ENCODE measurements at places on chromosomes 2 and 18. TPM values are rescaled to one million over a fixed set of nuclear protein-coding genes. Genes with fewer than 3 reads are reported as not detected.

DNA sequence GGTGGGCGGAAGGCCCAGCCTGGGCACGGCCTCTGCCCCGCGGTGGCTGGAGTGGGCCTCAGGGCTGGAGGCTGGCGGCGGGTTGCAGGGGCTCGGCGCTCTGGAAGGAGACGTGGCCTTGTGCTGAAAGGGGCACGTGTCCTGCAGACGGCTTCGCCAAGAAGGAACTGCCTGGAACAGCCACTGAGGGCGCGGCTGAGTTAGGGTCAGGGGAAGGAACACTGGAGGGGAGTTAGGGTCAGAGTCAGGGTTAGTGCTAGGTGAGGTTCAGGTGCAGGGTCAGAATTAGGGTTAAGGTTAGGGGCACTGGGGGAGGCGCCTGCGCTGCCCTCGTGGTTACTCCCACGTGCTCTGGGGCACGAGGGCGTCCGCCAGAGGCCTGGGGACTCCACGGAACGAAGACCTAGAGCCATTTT lies 933 bp upstream of the ADNP2 start:
- no peak for DNase-seq

DNA sequence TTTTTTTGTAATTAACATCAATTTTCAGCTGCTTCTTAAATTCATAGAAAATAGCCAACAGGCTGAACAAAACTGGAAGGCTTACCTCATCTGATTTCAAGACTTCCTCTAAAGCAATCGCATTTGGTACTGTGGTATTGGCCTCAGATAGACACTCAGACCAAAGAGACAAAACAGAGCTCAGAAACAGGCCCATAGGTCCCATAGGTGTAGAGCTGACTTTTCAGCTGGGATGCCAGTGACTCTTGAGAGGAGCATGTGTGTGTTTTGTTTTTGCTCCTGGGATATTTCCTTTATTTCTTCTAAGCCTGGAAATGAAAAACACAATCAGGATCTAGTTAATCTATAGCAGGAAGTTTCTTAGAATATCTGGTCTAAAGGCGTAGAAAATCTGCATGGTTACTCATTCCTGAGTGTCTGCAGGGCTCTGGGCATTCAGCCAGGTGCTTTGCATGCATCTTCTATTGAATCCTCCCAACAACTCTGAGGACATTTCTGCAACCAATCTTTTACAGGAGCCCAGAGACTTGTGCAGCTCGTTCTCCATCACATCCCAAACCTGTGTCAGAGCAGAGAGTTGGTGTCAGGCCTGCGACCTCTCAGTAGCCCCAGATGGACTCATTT lies 190.8 kb downstream of the RTP5 start:
- DNase-seq = peak; percentile 77

DNA sequence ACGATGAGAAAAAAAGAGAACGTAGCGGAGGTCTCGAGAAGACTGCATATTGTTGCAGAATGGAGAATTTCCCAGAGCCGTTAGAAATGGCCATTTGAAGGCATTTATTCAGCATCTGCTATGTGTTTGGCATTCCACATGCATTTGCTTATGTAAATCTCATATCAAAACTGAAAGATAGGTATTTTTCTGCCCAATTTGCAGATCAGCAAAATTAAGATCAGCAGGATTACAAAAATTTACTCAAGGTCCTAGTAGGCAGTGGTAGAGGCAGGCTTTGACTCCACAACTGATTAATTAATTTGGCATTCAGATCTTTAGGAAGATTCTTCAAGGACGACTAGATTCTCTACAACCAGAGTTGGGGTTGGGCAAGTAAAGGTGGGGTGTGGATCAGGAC lies 1.8 kb upstream of the E2F6 start:
- DNase-seq = no peak

GRCh38 chr2:97706708-97707345 lies 6.5 kb upstream of the ZAP70 start:
- DNase-seq = no peak

DNA sequence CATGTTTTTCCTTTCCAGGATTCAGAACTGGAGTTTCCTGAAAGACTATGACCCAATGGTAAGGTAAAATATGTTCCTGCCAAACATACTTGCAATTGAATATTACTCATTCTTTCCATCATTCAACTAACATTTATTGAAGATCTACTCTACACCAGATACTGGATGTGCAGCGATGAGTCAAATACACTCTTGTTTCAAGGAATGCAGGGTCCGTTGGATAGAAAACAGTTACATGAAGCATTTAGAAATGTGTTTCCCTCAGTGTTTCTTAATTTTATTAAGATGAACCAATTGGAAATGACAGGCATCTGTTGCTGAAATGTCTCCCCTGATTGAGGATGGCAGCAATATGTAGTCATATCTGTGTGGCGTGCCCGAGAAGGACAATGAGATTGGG lies 14.8 kb upstream of the SLC66A3 start:
- DNase-seq = no peak

- DNase-seq = no peak
Observed at GRCh38 chr2:65049010-65049639, 7.1 kb upstream of the CEP68 start.

GRCh38 chr2:95272781-95273180 lies 1.5 kb upstream of the PROM2 start:
- no peak for DNase-seq

GRCh38 chr2:182230561-182230960 lies 196.3 kb downstream of the PDE1A start:
- no peak for DNase-seq

DNA sequence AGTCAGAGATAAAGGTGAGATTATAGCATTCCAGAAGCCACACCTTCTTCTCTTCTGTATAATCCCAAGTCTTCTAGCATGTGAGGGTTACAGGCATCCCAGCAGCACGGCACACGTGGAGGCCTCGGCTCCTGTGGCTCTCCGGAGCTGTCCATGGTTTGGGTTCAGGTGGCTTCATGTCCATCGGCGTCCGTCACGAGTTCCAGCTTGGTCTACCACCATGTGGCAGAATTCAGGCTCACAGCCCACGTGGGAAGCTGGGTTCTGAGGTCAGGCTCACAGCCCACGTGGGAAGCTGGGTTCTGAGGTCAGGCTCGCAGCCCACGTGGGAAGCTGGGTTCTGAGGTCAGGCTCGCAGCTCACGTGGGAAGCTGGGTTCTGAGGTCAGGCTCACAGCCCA lies 378.3 kb upstream of the SALL3 start:
- DNase-seq = no peak

GRCh38 chr2:45543257-45543656 lies 67.8 kb downstream of the SRBD1 start:
- DNase-seq = no peak

DNA sequence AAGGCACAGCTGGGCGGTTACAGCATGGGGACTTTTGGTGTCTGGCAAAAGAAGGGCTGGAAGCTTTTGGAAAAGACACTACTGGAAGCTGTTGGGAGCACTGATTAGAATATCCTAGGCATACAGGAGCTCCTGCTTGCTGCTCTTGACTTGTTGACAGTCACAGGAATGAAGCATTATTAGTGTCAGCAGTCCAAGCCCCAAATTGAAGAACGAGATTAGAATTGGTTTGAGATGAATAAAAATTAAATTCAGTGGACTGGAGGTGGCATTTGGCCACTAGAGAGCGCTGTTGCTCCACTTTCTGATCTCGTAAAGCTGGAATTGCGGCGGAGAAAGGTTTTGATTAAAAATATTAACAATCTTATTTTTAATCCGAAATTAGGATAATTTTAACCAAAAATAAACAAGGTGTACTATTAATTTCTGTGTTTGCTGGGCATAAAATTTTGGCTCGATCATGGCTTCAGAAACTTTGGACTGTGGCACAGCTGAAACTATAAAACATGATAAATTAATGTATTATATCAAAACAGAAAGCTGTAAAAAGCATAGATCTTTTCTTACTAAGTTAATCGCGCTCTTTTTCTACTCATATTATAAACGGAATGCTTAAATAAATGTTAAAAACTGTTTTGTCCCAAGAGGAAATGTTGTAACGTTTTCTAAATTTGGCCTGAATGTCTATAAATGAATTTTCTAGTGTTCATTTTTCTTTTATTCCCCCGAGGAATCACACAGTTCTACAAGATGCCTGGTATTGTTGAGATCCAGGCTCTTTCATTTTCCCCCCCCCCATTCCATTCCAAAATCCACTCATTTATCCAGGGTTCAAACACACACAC lies 2.4 kb upstream of the HOXD8 start:
- peak; percentile 50 for DNase-seq

- DNase-seq = peak; percentile 61
Observed at GRCh38 chr2:174025271-174026121, 60.3 kb upstream of the SP3 start.

DNA sequence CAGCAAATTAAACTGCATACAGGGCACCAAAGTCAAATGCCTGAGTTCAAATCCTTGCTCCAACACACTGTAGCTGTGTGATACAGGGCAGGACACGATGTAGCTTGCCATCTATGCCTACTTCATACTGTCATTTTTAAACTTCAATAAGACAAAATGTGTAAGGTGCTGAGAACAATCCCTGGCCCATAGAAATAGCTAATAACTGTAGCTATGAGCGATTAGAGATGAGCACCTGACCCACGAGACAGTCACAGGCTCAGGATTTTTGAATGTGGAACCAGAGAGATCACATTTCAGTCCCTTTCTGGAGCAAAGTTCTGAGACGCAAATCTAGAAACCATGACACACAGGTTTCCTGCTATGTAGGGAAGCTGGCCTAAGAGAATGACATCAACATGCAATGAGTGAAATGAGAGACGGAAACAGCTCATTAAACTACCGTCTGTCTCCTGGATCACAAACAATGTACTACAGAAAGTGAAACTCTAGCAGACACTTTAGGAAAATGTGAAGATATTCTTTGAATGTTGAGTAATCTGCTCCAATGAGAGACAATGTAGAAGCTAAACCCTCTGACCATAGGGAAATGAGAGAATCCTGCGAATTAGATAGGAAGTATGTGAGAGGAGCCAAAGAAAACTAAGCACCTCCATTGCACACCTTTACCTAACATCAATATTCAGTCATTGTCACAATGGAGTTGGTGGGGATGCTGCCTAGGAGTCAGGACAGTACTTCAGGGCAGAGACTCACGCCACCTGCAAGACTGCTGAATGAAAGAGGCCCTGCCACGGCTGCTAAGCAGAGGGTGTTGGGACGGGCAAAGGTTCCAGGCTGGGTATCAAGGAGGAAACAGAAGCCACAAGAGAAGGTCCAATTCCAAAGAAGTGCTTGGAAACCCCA lies 25.5 kb downstream of the B4GALT6 start:
- DNase-seq = no peak

DNA sequence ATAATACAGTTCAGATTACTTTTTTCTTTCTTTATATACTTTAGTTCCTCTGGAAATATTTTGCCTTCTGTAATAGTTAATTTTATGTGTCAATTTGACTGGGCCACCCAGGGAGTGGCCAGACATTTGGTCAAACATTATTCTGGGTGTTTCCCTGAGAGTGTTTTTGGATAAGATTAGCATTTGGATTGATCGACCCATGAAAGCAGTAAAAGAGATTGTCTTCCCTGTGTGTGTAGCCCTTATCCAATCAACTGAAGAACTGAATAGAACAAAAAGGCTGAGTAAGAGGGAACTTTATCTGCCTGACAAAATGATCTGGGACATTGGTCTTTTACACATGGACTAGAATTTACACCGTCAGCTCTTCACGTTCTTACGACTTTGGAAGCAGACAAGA lies 1190.1 kb upstream of the FAM98A start:
- no peak for DNase-seq

GRCh38 chr2:5562865-5563264 lies 129.3 kb upstream of the SOX11 start:
- DNase-seq = no peak

- no peak for DNase-seq
Observed at GRCh38 chr2:173524256-173524955, 169.7 kb downstream of the CDCA7 start.

DNA sequence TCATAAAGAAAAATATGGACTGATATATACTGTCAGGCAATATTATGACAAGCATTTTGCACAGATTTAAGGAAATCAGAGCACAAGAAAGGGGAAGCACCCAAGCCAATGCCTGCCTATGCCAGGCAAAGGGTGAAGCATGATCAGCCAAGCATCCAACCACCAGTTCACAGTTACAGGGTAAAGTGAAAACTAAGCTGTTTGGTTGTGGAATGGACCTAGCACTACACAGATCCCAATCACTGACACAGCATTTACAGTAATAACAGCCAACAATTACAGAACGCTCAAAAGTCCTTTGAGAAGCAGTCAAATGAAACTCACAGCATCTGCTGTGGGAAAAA lies 90.3 kb downstream of the SP3 start:
- DNase-seq = no peak

GRCh38 chr18:26429535-26430226 lies 118.7 kb downstream of the KCTD1 start:
- DNase-seq = peak; percentile 74

DNA sequence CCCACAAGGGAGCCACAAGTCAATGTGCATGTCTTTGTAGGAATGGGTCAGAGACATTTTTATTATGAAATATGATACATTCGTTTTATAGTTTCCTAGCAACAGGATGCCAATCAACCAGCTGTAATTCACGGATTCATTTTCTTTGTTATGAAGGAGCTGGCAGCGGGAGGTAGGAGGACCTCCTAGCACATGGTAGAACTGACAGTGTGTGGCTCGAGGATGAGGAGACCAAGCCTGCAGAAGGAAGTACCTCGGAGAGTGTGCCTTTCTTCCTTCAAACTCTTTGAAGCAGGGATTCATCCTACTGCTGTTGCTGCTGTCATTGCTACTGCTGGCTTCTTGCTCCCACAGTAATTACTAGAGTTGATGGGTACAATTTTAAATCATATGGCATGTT lies 504.8 kb upstream of the KLHL29 start:
- no peak for DNase-seq

GRCh38 chr2:128511731-128512378 lies 193.2 kb upstream of the HS6ST1 start:
- no peak for DNase-seq

GRCh38 chr2:230130668-230131364 lies 62.1 kb upstream of the SLC16A14 start:
- DNase-seq = peak; percentile 93

DNA sequence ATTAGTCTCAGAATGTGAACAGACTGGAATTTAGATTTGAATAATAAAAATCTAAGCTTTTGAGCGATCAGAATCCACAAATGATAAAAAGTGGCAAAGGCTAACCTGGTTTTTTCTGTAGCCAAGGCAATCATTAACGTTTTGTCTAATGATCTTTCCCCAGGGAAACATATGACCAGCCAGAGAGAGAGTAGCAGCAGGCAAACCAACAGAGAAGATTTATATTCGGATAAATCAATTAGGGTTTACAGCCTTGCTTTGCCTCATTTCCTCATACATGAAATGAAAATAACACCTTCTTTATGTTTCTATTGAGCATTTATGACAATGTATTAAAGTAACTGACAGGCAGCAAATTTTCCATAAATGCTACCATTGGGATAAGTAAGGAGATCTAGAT lies 14.5 kb downstream of the TIA1 start:
- DNase-seq = no peak

ARHGAP28 gene
- 0.29 TPM for total RNA-seq

ANKRD53 gene
- not detected for total RNA-seq

SPAST gene
- 23.6 TPM for total RNA-seq

FOXI3 gene
- total RNA-seq = not detected

FIGLA gene
- total RNA-seq = not detected

TTR gene
- total RNA-seq = not detected

NRP2 gene
- 57.7 TPM for total RNA-seq

MAL gene
- total RNA-seq = not detected

RPRM gene
- not detected for total RNA-seq

UBXN2A gene
- total RNA-seq = 19.6 TPM

MC2R gene
- total RNA-seq = not detected

SPIRE1 gene
- total RNA-seq = 15.7 TPM

Data from RPMI7951 (cell line).